Fibroblast of skin of back (primary cell): ENCODE measurements at places on chromosomes 3 and 15.

- peak; percentile 15 for DNase-seq
These were observed 440 bp downstream of the PRTG start for GRCh38 chr15:55742498-55742926.

DNA sequence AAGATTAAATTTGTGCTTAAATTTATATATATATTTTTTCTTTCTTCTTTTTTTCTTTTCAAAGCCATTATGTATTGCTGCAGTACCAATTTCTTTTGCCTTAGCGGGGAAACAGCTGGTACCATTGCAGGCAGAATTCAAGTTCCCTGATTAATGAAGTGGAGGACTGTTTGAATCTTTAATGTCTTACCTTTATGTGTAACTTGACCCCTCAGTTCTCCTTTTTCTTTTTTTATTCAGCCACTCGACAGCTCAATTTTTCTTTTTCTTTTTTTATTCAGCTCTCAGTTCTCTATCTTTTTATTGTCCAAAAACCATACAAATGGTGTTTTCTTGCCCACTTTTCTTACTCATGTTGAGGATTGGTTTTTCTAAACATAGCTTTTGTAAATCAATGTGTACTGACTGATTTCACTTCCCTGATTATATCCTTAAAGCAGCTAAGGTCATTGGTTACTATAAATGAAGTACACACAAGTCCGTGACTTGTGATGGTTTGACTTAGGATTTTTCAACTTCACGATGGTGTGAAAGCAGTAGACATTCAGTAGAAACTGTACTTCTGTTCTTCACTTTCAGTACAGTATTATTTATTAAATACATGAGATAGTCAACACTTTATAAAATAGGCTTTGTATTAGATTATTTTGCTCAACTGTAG, 22.8 kb downstream of the ATP2C1 start:
- no peak for DNase-seq

- no peak for DNase-seq
These were observed 36.0 kb downstream of the RFTN1 start for GRCh38 chr3:16477521-16477920.

GRCh38 chr3:36165509-36166290, 214.6 kb upstream of the STAC start:
- no peak for DNase-seq

DNA sequence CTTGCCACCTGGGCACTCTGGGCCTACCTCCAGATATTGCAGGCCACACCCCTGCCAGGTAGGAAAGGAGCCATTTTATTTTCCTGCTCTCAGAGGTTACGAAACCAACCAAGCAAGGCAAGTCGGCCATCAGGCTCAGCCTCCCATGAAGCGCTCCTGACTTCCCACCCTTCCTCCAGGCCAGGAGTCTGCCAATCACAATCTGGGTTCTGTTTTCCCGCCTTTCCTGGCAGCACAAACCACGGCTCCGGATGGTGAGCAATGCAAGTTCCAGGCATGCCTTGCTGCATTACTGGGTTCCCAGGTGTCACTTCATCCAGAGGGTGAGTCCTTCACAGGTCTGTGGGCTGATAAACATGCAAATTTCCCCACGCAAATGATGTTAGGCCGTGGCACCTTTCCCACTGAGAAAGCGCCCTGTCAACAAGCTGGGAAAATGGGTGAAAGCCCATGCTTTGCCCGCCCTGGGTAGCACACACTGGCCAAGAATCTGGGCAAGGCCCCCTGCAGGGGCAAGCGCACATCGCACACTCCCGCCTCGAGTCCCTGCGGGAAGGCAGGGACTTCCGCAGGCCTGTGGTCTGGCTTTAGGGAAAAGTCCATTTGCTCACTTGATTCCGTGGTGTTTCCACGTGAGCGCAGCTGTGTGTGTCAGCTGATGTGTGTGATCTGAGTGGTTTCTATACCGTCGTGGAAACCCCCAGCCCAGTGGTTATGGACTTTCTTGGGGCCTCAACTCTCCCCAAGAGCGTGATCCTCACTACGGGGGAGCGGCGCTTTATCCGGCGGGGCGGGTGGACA, 61.6 kb upstream of the RYK start:
- DNase-seq = no peak

DNA sequence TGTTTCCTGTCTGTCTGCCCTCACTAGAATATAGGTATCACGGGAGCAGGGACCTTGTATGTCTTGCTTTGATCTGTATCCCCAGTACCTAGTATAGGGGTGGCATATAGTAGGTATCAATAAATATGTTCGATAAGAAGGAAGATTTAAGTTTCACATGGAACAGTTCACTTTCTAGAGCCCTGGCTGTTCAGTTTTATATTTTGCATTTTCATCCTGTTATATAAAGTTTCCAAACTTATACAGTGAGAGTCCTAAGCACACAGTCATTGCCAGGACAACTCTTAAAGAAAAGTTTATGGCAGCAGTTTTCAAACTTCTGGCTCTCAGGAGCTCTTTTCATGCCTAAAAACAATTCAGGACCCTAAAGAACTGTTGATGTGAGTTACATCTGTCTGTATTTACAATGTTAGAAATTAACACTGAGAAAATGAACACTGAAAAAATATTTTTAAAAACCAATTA, 13.4 kb downstream of the ITPR1 start:
- DNase-seq = no peak

DNA sequence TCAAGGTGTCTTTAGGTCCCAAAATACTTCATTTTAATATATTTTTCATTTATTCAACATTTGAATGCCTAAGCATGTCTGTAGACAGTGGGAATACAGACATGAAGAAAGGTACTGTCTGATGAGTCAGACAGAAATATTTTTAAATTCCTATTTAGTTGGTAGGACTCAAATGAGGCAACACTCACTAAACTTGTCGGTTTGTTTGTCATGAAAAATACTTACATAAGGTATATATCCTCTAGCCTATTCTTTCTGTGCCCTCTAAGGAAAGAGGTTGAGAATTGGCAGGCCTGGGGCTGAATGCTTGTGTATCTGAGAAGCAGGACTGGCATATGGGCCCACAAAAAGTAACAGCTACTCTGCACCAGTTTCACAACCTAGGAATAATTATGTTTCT, 423.6 kb upstream of the MDFIC2 start:
- peak; percentile 43 for DNase-seq

DNA sequence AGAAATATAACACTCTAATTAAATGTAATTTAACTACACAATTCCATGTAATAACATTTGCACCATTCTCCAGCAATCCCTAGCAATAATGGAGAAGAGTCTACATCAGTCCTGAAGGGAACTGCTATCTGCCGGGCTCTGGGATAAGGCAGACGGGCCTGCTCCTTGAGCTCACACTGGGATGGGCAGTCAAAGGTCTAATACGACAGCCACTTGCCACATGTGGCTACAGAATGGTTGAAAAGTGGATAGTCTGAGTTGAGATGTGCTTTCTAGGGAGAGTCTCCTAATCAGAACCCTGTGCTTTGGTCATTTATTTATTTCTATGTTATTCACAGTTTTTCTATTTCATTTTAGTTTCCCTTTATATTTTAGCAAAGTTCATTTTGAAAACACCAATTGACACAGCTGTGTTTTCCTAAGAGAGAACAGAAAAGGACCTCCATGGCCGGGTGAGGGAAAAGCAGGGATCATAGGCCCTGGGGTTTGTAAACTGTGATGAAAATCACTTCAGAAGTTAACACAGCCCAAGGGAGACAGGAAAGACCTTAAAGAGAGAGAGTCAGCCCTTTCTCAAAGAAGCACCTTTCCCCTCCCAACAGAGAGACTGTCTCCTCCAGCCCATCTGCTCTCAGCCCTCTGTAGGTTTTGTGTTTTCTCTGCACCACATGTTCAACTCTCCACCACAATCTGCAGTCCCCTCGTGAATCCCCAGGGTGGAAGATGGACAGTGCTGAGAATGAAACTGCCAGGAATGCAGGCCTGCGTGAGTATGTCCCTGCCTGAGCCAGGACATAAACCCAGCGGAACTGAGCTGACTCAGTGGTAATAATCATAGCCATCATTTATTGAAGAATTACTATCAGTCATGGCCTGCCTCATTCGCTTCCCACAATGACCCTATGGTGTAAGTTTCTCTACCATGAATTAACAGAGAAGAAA, 11.6 kb downstream of the FSIP1 start:
- peak; percentile 83 for DNase-seq

DNA sequence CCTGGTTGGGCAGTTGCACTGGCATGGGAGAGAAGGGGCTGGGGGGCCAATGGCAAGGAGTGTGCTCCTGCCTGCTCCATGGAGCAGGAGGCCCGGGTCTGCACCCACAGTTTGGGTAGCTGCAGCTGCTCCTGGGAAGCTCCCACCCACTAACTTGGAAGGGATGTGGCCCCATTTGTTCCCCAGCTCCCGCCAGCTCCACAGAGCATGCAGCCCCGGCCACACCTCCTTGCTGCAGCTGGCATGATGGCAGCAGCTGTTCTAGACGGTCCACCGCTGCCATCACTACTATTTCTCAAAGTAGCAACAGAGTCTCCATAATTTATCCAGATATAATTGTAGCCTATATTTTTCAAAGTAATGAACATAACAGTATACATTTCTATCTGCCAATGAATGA, 65.8 kb downstream of the PIK3CB start:
- no peak for DNase-seq

GRCh38 chr15:99435877-99436541, 129.8 kb upstream of the MEF2A start:
- no peak for DNase-seq

DNA sequence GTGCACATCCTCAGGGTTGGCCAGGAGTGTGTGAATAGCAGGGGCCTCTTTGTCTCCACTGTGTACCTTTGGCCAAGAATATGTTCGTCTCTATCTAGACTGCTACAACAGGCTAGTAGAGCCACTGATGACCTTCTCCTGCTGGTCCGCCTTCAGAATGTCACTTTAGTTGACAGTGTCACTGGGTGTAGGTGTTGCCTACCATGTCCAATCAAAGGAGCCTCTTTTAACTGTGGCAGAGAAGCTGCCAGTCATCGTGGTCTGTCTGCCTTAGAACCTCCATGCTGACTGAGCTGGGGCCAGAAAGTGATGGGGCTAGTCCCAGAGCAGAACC, 40.1 kb downstream of the OXSR1 start:
- no peak for DNase-seq

DNA sequence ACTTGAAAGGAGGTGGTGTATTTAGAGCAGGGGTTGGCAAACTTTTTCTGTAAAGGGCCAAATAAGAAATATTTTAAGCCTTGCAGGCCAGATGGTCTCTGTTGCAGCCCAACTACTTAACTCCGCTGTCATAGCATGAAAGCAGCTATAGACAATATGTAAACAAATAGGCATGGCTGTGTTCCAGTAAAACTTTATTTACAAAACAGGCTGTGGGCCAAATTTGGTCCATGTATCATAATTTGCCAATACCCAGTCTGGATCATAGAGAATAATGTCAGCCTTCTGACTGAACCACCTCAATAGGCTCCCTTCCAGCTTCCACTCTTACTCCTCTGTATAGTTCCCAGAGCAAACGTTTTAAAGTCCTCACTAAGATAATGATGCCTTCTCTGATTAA, 638.8 kb upstream of the CFAP20DC start:
- DNase-seq = no peak

DNA sequence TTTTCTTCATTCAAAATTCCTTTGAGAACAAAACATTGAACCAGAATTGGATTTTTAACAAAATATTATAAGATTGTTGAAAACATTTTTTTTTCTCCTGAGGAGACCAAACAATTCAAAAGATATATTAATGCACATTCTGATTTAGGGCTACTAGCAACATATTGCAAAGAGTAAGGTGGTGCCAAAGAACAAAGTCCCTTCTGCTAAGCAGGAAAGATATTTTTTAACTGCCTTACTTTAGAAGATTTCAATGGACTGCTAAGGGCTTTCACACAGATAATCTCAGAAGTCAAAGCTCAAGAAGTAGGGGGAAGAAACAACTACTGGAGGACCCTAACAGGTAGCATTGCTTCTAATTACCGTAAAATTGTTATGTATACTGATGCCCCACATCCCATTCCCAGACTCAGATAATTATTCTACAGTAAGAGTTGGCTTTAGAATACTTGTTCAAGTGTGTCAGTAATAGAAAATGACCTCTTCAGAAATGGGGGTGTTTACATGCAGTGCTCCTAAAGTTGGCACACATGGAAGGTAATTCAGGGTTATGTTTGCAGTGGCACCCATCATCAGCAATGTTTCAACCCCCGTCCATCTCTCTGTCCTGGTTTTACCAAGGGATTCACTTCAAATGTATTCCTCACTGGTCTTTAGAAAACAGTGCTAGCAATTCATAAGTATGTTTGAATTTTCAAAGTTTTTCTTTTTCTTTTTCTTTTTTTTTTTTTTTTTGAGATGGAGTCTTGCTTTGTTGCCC, 354.7 kb downstream of the ZBTB20 start:
- DNase-seq = no peak

DNA sequence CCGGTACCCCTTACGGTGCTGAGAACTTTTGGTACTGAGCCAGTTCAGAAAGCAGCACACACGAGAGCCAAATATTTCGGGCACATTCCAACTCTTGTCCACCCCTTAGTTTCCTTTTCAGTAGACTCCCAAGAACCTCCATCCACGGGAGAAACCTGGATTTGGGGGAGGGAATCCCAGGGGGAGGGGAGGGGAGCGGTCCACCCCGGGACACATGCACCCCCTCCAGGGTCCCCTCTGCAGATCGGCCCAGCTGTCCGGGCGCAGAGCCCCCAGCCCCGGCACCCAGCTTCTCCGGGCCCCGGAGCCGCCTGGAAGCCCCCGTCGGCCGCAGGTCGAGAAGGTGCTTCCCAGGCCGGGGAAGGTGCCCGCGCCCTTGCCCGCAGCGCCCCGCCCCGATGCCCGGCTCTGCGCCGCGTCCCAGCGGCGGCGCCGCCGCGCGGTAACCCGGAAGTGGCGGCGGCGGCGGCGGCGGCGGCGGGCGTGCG, 455 bp upstream of the ABHD17C start:
- peak; percentile 40 for DNase-seq
